D341Med (cell line): ENCODE measurements at places on chromosomes 11 and 22.

- peak; percentile 29 for DNase-seq
Measured at GRCh38 chr22:21917959-21918261, 34.7 kb downstream of the PPM1F start.

GRCh38 chr11:121206810-121207209 lies 85.8 kb upstream of the SC5D start:
- DNase-seq = no peak

GRCh38 chr11:14114786-14115185 lies 152.3 kb downstream of the SPON1 start:
- DNase-seq = no peak

DNA sequence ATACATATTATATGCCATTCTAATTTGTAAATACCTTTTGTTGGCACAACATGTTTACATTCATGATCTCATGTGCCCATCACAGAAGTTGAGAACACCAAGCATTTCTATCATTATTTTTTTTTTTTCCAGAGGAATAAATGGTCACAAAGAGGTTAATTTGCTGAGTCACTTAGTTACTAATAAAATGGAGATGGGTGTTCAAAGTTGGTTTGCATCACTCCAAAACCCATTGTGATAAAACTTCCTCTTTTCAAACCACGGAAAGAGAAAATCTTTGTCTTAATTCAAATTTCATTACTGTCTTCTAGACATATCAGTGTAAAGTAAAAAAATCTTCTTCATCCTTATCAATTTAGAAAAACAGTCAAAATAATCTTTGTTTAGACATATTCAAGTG lies 636.8 kb upstream of the CCDC179 start:
- no peak for DNase-seq

DNA sequence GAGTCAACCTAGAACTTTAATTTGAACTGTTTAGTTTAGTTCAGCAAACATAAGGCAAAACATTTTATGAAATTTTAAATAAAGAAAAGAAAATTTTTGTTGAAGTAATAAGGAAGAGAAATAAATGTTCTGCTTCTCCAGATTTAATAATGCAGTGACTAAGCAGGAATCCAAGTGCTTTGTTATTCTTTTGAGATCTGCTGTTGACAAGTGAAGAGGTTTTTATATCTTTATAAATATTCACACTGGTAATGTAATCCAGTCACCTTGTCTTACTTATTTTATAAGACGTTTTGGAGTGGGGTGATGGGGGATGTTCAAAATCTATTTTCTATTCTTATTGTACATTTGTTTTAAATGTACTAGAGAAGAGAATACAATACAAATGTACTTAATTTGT lies 725.9 kb upstream of the CCDC179 start:
- DNase-seq = no peak
